Thymus (tissue), 14 donors: ENCODE measurements at places on chromosomes 3 and 15. TPM values are rescaled to one million over a fixed set of nuclear protein-coding genes. Genes with fewer than 3 reads are reported as not detected.
A peak's percentile ranks its signal among the peaks of the same experiment; 100 is the strongest.

EXD1 gene
- 0.09 TPM for total RNA-seq

ATP8B4 gene
- total RNA-seq = 3.5 TPM

GRCh38 chr3:104521606-104522336, 844.9 kb upstream of the ALCAM start:
- no peak overlapping the region for H3K27ac ChIP-seq
- DNase-seq = no peak
- no peaks in the 10 kb centered on the region for H3K4me1 ChIP-seq
- H3K4me3 ChIP-seq = no peak overlapping the region

C3orf49 gene
- not detected for total RNA-seq

TNNC1 gene
- 5.5 TPM for total RNA-seq

HDC gene
- total RNA-seq = 1.1 TPM

DNA sequence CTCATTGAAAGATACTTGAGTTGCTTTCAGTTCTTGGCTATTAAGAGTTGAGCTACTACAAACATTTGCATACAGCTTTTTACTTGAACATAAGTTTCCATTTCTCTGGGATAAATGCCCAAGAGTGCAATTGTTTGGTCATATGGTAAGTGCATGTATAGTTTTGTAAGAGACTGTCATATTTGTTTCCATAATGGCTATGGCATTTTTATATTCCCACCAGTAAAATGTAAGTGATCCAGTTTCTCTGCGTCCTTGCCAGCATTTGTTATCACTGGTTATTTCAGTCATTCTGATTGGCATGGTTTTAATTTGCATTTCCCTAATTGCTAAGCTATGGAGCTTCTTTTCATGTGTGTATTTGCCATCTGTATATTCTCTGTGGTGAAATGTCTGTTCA, 22.5 kb downstream of the C3orf80 start:
- H3K4me3 ChIP-seq = no peak overlapping the region
- no peak for DNase-seq
- H3K4me1 ChIP-seq = no peaks in the 10 kb centered on the region
- H3K36me3 ChIP-seq = no peaks in the 10 kb centered on the region

DNA sequence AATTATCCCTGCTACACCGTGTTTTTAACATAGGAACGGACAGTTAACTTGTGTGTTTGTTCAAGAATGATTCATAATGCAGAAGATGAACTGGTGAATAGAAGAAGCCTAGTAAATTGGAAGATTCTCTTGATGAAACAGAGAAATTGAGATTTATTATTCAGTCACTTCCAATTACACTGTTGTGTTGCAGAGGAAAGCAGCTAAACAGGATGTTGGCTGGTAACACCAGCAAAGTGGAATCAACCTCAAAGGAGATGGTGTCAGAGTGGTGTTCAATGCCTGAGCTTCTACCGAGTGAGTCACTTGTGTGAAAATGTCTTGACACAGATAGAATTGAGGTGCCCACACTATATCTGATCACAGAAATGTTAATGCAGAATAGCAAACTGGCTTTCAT, 399.6 kb downstream of the LPP start:
- DNase-seq = peak; percentile 62
- H3K4me3 ChIP-seq = no peak overlapping the region
- no peak overlapping the region for H3K27ac ChIP-seq
- H3K4me1 ChIP-seq = peaks cover 3% of the 10 kb centered on the region
